HAP-1 (cell line): ENCODE measurements at places on chromosomes 11 and 22.
A peak's percentile ranks its signal among the peaks of the same experiment; 100 is the strongest.

DNA sequence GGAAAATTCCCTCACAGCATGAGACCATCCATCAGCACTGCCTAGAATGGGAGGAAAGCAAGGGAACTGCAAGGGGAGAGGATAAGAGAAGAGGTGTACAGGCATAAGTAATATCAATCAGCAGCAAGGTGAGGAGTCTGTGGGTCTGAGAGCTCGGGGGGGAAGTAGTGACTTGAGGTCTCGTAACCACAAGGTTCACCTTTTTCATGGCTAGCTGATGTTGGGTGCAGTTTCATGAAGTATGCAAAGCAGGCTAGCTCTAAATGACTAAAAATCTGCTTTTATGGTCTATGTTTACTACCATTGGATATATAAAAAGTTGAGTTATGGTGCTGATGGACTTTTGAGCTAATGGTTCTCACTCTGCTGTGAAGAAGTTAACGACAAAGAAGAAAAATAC is 35.8 kb downstream of the OR4C6 start:
- no peak for DNase-seq

DNA sequence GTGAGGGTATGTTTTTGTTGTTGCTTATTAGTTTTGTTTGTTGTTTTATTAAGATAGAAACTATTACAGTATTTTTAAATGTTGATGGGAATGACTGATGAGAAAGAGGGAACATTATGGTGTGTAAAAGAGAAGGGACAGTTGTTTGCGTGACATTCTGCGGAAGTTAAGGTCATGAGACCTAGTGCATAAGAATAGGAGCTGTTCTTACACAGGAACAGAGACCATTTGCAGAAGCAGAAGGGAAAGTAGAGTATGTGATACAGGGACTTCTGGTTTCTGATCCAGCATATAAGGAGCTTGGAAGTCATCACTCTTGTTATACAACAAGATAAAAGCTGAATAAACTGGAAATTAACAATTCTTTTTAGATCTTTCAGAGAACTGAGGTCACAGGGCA is 299.2 kb upstream of the API5 start:
- DNase-seq = no peak

GRCh38 chr22:42683578-42684283 is 34.5 kb upstream of the CYB5R3 start:
- DNase-seq = no peak

GRCh38 chr11:68328374-68329091 is 16.1 kb downstream of the LRP5 start:
- DNase-seq = no peak

DNA sequence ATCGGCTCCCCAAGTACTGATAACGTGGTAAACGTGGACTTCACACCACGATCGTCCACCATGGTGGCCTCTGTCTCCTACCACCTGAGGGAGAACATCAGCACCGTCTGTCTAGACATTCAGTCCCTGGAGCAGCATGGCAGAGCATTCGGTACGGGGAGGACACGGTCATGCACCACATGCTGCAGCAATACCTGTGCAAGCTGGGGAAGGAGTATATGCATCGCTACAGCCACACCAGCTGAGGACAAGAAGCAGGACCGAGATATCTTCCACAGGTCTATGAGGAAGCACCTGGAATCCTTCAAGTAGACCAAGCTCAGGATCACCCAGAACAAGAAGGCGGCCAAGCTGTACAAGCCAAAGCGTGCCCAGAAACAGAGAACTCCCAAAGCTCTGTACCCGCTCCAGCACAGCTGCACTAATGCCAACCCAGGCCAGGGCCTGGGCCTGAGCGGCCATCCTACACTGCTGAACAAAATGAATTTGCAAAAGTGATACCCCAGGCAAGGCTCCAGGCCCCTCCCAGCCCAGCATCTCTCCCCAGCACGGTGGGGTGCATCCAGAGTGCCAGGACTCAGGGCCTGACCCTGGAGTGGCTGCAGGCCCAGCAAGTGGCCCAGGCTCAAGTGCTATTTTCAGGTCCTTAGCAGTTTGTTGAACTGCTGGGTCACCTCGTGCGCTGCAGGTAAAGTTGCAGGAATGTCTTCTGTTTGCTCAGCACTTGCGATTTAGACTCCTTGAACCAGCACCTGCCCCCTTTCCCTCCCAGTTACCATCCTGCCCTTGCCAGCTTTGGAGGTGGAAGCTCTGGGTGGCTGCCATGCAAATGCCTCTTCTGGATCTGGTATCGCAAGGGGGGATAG is 119.3 kb upstream of the SERPIND1 start:
- DNase-seq = no peak

GRCh38 chr22:29201782-29202181 is 3.9 kb upstream of the EMID1 start:
- DNase-seq = no peak

GRCh38 chr11:118436639-118437207 is 431 bp downstream of the KMT2A start:
- DNase-seq = peak; percentile 45

GRCh38 chr11:8017894-8018483 is 30.9 kb downstream of the EIF3F start:
- DNase-seq = no peak

- peak; percentile 33 for DNase-seq
Observed at GRCh38 chr11:125451400-125452124, 44.5 kb downstream of the FEZ1 start.

DNA sequence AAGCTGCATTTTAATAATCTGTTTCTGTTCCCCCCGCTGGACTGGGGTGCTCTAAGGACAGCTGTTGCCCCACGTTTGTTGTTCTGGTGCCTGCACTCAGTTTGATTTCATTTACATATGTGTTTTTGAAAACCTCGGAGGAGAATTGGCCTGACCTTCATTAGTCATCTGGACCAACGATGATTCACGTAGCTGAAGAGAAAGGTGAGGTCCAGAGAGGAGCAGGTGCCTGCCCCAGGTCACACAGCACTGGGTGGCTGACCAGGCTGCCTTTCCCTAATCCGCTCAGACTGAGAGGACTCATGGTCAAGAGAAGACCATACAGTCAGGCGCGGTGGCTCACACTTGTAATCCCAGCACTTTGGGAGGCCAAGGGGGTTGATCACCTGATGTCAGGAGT is 3.8 kb downstream of the CSDC2 start:
- no peak for DNase-seq

DNA sequence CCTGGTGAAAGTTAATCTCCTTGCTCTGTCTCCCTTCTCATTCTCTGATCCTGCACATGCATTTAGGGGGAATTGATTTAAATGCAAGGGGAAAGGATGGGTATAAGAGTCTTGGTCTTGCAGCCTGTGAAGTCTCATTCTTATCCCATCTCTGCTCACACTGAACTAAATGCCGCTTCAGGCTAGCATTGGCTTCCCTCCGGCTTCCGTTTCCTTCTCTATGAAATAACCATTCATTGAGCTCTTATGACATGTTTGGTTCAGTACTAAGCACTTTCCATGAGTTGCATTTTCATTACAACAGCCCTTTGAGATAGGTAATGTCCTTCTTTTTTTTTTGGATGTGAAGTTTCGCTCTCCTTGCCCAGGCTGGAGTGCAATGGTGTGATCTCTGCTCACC is 5.6 kb downstream of the ZBTB16 start:
- DNase-seq = no peak

DNA sequence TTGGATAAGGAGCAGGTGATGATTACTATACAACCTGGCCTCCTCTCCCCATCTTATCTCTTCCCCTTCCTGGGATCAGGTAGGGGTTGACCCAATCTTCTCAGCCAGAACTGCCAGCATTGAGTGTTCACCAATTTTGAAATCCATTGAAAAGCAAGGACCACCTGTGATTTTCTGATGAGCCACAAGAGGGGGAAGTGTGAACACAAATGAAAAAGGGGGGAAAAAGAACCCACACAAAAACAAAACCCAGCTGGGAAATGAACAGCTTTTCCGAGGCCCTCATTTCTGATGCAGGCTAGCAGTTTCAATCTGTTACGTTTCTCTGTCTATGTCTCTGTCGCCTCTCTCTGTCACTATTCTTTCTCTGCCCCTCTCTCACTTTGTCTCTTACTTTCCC is 161.9 kb downstream of the INSC start:
- DNase-seq = no peak

GRCh38 chr11:71263386-71263785 is 11.0 kb upstream of the SHANK2 start:
- no peak for DNase-seq

DNA sequence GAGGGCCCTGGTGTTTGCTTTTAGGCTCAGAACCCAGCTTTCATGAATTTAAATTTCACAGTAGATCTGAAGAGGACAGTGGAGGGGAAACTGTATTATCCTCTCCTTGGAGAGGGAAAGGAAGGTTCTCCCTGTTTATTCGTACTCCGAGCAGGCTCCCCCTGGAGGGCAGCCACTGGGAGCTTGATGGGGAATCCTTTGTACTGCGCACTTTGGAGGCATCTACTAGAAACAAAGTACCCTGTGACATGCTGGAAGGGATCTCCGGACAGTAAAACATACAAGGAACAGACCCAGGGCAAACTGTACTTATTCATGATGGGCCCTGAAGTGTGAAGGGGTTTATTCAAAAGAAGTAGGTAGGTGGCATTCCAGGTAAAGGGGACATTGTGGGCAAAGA is 27.2 kb downstream of the NAV2 start:
- DNase-seq = no peak

- DNase-seq = no peak
Observed at GRCh38 chr11:60204922-60205321, 22.0 kb upstream of the MS4A6A start.

DNA sequence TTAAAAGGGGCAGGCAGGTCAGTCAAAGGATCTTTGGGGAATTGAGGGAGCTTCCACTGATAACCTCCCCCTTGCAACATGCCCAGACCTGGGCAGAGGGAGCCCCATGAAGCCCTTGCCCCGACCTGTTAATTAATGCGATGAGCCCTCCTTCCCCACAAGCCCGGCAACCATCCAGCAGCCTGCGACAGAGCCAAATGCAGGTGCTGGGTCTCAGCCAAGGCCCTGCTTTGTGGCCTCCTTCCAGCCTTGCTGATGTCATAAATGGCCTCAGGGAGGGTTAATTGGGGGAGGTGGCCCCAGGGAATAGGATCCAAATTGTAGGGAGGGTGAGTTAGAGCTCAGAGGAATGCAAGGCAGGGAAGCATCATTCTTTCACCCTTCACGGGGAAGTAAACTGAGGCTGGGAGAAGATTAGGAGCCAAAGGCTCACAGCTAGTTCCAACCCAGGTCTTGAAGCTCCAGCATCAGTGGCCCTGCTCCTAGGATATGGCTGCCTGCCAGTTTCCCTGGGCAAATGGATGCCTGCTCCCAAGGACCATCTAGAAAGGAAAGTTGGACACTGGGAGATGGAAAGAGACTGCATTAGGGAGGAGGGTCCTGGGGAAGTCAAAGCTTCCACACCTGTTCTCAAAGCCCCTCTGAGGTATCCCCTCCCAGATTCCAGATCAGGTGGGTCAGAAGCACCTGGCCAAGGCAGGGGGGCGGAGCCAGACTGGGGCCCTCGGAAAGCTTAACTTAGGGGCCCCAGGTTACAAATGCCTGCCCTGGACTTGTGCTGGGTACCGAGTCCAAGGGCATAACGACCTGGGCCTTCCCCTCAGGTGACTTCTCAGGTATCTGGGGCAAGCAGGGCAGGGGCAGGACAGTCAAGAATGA is 34.1 kb downstream of the LMO1 start:
- no peak for DNase-seq

DNA sequence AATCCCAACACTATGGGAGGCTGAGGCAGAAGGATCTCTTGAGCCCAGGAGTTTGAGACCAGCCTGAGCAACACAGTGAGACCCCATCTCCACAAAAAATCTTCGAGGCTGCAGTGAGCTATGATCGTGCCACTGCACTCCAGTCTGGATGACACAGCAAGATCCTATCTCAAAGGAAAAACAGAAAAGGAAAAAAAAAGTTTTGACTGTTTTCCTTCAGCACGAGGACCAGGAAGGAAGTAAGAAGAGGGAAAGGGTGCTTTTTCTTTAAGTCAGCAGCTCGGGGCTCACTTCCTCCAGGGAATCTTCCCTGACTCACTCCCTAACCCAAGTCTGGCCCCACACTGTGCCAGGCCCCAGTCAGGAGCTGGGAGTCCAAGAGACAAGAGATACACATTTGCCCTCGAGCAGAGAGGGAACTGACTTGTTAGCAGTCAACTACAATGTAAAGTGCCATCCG is 14.2 kb downstream of the ARRB1 start:
- DNase-seq = no peak

DNA sequence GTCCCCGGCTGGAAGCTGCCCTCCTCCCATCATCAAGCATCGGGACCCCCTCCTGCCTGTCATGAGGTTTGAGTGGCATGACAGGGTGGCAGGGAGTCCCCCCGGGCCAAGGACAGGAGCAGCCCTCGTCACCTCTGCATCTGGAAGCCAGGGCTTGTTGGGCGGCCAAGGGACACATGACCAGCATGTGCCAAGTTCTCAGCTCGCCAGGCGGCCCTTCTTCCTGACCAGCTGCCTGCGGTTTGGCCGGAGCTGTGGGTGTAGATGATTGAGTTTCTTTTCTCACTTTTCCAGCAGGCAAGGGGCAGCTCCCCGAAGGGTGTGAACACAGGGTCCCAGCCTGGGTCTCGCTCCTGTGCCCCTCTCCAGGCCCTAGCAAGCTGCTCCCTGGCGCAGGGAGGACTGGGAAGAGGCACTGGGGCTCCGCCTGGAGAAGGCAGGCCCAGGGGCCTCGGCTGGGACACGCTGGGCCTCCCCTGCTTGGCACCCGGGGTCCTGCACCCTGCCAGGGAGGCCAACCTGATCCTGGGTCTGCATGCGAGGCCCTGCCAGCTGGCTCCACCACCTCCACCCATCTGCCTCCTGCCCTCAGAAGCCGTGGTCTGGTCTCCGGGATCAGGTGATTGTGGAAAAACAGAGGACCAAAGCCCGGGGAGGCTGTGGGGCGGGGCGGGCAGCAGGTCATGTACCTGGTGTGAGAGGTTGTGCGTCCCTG is 13.4 kb downstream of the ARHGAP8 start:
- DNase-seq = no peak

- DNase-seq = no peak
Observed at GRCh38 chr22:22925805-22926369, 38.3 kb downstream of the IGLL5 start.

DNA sequence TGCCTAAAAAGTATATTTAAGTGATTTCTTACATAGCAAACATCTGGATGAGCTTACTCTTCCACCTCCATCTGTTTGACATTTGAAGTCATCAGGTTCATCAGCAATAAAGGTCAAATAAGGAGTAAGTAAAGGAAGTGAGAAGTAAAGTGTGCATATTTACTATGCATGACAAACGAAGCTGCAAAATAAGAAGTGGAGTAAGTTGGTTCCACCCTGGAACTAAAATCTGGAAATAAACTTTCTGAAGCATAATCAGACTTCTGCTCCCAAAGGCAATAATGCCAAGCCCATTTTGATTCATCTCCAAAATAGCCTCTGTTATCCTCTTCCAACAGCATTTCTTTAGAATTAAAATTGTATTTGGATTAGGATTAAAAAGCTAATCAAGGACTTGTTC is 8.4 kb upstream of the FIBIN start:
- DNase-seq = no peak

- no peak for DNase-seq
Observed at GRCh38 chr11:95445746-95446333, 214.8 kb upstream of the SESN3 start.

DNA sequence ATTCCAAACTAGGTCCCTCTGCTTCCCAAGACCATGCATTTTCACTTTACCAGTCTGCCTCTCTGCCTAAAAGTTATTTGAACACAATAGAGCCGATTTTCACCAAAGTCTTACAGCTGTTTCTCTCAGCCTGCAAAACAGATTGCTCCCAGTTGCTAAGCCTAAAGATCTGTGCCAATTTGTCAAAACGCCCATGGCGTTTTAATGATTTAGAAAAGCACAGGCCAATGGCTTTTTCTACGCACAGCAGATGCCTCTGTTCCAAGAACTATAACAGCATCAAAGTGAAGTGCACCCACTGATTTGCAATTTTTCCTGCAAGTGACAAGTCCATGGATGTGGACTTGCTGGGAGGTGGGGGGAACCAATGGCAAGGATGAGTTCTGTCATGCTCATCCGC is 173.9 kb upstream of the SYN3 start:
- DNase-seq = no peak

- no peak for DNase-seq
Observed at GRCh38 chr22:46907241-46908215, 145.1 kb downstream of the TBC1D22A start.
